Activated CD8-positive, alpha-beta memory T cell treated with anti-CD3 and anti-CD28 coated beads for 4 hours (primary cell): ENCODE measurements at places on chromosomes 3 and 15.

GRCh38 chr15:83105440-83105839, 2.0 kb upstream of the TM6SF1 start:
- DNase-seq, result no peak

GRCh38 chr3:141049681-141050080, 1.5 kb upstream of the SPSB4 start:
- no peak for DNase-seq

- no peak for DNase-seq
These were observed 566.3 kb downstream of the NR2F2 start for GRCh38 chr15:96896766-96897165.

DNA sequence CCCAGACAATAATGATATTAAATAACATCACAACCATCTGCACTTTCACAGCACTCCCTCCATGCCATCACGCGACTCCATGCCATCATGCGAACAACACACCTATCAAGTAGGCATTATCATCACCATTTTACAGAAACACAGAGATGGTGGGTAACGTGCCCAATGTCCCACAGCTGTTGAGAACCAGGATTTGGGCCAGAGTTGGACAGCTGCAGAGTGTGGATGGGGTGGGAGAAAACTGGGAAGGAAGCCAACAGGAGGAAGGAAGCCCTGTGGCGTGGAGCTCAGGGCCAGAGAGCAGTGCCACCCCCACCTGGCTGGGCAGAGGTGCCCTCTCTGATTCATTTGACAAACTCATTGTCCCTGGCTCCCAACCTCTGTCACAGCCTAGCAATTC, 29.0 kb downstream of the RBPMS2 start:
- DNase-seq, result no peak

GRCh38 chr3:146343551-146343950, 92.6 kb upstream of the PLSCR4 start:
- no peak for DNase-seq

DNA sequence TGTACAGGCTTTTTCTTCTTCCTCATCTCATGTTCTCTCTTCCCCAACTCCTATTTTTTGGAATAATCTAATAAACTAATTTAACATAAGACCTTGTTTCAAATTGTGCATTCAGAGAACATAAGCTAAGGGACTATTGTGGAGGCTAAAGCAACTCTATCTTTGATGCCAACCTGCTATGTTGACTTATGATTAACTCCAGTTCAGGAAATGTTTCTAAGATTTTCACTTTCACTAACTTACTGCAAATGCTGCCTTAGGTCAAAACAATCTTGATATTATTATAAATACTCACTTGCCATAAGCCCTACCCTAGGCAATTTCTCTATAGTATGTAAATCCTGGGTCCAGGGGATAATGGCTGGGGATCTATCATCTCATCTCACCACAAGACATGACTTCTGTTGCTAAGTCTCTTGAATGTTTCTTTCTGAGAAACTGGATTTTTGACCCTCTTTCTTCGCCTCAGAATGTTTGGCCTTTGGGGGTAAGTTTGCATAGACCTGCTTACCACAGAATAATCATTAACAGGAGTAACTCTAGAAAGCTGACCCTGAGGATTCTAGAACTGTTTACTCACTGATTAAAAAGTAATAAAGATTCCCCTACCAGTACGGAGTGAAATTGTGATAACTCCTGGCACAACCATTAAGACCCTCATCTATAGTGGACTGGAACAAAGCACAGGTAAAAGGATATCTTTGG, 768.1 kb downstream of the GBE1 start:
- no peak for DNase-seq

DNA sequence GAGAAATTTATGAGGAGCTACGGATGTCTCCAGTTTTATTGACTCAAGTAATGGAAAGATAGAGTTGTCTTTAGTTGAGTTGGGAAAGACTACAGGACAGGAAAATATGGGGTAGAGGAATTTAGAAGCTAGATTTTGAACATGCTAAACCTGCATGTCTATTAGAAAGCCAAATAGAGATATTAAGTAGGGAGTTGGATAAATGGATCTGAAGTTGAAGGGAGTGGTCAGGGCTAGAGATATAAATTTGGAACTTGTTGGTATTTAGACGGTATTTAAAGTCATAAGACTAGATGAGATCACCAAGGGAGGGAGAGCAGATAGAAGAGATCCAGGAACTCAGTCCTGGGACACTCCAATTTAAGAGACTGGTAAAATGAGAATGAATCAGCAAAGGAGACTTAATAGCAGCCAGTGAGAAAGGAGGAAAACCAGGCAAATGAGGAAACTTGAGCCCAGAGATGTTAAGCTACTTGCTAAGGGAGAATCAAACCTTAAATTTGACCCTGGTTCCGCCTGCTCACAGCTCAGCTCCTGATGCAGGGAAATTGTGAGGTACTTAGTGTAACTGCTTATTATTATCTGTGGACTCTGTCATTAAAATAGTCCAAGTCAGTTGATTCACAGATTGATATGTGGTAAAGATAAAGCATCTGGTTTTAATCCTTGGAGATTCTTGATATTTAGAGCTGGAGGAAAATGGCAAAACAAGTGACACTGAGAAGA, 35.8 kb downstream of the ABI3BP start:
- DNase-seq, result no peak

GRCh38 chr3:133408961-133409360, 9.1 kb downstream of the BFSP2 start:
- DNase-seq, result no peak

- DNase-seq, result no peak
These were observed 165.3 kb downstream of the FMN1 start for GRCh38 chr15:33029109-33029652.

GRCh38 chr3:81152156-81152555, 609.3 kb downstream of the GBE1 start:
- DNase-seq, result no peak

DNA sequence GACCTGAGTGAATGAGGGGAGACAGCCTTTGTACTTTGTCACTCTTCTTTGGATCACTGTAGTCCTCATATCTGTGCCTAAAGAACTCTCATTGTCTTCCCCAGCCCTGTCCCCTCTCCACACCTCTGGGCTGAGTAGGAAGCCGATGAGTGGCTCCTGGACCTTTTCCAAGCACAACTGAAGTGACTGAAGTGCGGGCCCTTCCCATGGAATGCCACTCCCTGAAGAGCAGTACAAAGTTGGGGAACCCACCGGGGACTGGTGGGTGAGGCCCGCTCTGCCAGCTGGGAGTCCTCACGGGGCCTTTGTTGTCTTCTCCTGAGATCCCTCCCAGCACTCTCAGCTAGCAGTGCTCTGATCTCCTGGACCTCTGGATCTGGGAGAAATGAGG, 90.1 kb downstream of the AAGAB start:
- no peak for DNase-seq

DNA sequence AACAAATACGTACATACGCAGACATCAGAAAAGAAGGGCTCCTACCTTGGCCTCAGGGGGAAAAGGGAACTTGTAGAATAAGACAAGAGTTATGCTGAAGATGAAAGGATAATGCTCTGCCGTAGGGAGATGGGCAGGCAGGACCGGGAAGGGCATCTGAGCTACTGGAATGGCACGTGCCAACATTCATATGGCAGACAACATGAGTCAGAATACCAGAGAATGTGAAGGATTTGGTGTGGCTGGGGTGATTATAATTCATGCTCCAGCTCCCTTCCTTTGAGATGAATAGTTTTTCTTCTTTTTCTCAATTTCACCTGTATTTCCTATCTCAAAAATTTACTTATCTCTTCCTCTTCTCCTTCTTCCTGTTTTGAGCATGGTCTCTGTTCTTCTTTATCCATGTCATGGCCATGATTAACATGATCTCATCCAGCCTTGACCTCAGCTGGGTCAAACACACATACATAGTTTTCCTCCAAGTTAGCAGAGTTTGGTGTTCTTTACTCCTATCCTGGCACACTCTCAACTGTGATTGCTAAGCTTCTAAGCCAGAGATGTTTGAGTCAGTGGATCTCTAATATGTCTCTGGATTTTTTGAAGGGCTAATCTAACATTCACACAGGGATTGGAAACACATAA, 507.0 kb downstream of the FOXP1 start:
- DNase-seq, result no peak

DNA sequence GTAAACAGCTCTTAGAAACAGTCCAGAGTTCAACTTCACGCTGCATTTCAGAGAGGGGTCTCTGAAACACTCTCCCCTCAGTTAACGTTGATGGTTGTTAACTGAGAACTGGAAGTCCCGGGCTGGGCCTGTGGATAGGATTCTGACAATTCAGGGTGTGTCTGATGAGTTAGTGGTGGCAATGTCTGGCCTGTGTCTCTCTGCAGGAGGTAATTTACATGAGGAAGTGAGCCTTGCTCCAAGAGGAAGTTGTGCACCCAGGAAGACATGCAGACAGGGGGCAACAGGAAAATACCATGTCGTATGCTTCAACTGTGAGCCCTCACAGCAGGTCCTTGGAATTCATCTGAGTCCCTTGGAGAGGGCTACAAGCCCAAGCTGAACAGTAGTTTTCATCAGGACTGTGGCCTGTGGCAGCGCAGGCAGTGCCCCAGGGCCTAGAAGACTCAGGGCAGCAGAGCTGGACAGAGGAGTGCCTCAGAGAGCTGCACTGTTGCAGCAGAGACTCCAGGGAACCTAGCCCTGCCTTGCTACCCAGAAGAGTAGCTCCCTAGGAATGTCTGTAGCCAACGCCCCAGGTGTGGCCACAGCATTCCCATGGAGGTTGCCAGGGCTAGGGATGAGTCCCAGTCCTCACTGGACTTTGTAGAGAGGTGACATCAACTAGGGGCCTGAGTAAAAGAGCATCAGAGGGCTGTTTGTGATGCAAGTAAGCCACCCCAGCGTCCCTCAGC, 104.6 kb upstream of the SELENOK start:
- no peak for DNase-seq

GRCh38 chr3:56800130-56800831, 1.5 kb downstream of the ARHGEF3 start:
- peak; percentile 80 for DNase-seq

DNA sequence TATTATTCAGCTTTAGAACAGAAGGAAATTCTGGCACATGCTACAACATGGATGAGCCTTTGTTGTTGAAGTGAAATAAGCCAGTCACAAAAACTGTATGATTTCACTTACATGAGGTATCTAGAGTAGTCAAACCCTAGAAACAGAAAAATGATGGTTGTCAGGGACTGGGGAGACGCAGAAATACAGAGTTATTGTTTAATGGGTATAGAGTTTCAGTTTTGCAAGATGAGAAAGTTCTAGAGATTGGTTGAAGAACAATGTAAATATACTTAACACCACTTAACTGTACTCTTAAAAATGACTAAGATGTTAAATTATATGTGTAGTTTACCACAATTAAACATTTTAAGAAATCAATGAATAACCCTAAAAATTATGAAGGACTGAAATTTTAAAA, 15.8 kb downstream of the SPTSSB start:
- DNase-seq, result no peak

DNA sequence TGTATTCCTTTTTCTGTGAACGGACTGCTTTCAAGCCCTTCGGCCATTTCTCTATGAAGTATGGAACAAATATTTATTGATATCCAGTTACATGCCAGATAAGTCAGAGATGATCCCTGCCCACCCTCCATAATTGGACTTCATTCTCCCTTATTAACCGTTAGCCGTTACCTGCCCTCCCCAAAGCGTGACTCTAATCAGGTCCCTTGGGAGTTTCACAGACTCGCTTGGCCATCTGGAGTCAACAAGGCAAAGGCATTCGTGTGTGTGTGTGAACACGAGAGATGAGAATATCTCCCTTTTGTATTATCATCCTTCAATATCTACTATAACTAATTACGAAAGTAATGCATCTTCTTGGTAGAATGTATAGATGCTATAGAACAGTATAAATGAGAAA, 314.5 kb downstream of the TLE3 start:
- DNase-seq, result no peak

- DNase-seq, result no peak
These were observed 129.9 kb upstream of the TGFBR2 start for GRCh38 chr3:30476368-30477084.

DNA sequence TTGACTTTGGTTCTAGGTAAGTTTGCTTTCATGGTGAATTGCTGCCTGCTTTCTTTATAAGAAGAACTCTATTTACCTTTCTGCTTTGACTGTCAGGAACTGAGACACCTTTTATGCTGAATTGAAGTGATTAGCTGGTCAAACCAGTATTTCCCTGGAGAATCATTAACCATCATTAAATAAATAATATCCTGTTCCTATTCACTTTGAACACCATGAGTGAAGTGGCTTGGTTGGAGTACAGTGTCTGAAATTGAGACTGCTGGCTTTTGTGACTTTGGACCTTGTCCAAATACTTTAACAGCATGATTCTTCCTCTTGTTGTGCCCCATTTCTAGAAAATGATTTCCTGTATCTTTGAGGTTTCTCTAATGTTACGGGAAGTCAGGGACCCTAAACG, 5.6 kb upstream of the TMEM62 start:
- DNase-seq, result no peak

DNA sequence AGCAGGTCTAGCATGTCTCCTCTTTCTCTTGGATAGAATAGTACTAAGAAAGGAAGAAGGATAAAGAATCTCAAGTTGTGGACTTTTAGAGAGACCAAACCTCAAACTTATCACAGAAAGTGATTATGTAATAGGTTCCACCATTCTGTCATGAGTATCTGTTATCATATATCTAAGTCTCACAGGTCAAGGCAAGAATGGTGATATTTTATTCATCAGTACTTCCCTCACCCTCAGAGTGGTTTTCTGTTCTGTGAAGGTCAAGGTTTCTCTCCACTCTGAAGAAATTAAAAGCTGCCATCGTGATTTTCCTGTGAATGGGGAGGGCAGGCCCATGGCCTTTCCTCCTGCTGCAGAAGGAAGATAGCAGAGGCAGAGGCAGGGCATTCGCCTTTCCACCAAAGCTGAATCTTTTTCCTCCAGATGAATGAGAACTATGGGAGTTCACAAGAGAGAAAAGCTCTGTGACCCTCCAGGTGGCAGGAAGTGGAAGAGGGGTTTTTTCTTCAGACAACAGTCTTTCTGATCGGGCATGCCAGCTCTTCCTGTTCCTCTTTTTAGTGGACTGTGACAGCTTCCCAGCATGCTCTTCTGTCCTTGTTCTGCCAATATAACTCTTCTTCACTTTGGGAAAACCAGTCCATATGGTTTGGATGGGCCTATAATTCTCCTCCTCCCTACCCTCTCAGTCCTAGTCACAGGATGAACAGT, 37.1 kb upstream of the CCK start:
- no peak for DNase-seq

- DNase-seq, result no peak
These were observed 107.0 kb upstream of the RPL32 start for GRCh38 chr3:12948371-12948770.

DNA sequence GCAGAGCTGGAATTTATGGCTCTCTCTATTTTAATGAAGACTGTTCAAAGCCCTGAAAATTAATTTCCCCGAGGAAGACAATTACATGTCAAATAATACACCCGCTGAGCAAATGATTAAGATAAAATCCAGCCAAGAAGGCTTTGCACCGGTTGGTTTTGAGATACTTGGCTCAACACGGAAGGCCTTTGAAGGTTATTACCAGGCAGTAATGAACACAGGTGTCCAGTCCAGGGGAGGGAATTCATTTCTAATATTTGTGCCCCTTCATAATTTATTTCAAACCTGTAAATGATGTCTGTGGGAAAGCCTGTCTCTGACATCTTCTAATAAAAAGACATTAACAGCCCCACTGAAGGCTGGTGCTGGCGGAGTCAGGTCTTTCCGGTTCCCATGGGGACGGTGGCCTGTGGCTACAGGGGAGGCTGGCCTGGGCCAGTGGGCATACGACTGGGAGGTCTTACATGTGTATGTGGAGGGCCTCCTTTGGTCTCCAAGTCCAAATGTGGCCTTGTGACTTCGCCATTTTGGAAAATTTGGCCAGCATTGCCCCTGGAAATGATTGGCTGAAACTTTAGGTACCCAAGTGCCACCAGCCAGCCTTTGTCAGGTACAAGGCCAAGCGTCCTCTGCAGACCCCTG, 49.9 kb upstream of the IQSEC1 start:
- no peak for DNase-seq

GRCh38 chr15:42499858-42500609, 4.6 kb downstream of the SNAP23 start:
- DNase-seq, result no peak
